ENCODE measurements at places on chromosomes 6 and 20. TPM values are rescaled to one million over a fixed set of nuclear protein-coding genes. Genes with fewer than 3 reads are reported as not detected.

DNA sequence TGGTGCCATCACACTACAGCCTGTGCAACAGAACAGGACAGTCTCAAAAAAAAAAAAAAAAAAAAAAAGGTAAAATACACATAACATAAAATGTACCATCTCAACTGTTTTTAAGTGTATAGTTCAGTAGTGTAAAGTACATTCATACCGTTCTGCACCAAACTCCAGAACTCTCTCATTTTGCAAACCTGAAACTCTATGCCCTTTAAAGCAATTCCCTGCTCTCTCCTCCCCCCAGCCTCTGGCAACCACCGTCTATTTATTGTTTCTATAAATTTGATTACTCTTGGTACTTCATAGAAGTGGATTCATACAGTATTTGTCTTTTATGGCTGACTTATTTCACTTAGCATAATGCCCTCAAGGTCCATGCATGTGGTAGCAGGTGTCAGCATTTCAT, 12.9 kb downstream of the RIPOR2 start:
- DNase-seq = no peak

DNA sequence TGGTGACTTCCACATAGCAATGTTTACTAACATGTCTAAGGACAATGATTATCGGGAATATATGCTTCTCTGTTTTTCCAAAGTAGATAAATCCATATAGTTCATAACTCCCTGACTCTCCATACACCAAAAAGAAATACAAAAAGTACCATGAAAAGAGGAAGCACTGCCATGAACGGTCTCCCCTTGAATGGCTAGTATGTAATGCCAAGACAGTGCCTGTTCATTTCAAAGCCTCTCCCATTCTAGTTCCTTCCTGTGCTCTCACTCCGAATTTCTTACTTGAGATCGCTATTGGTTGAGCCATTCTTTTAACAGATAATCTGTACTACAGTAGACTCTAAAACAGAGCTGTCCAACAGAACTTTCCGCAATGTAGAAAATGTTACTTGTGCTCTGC, 54.8 kb upstream of the EDN1 start:
- DNase-seq = no peak

GRCh38 chr6:125781314-125781868, 9.4 kb upstream of the NCOA7 start:
- no peak for DNase-seq

DNA sequence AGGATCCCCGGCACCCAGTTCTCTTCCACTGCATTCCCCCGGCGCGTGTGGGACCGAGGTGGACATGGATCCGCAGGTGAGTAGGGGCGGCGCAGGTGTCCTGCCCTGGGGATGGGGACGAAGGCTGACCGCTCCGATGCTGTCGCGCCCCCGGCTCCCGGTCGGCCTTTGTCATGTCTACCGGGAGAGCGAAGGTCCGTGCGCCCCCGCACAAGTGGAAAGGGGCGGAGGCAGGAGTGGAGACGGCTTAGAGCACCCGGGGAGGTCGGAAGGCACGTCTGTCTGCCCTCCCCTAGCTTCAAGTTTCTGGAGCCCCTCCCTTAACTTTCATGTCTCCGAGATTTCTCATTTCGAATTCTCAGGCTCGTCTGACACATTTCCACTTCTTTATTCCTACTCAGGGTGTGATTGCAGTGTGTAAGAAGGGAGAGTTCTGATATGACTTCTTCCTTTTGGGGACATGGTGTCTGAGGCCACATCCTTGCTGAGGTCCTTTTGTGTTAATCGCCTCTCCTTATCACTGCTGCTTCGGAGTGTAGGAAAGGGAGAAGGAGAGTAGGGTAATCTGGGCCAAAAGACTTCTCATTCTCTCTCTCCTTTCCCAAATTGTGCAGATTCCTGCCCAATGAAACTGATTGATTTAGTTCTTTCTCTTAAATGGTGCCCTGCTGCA, 435 bp downstream of the KIFC1 start:
- DNase-seq = no peak

GRCh38 chr6:16473908-16474771, 235.8 kb downstream of the GMPR start:
- no peak for DNase-seq

DNA sequence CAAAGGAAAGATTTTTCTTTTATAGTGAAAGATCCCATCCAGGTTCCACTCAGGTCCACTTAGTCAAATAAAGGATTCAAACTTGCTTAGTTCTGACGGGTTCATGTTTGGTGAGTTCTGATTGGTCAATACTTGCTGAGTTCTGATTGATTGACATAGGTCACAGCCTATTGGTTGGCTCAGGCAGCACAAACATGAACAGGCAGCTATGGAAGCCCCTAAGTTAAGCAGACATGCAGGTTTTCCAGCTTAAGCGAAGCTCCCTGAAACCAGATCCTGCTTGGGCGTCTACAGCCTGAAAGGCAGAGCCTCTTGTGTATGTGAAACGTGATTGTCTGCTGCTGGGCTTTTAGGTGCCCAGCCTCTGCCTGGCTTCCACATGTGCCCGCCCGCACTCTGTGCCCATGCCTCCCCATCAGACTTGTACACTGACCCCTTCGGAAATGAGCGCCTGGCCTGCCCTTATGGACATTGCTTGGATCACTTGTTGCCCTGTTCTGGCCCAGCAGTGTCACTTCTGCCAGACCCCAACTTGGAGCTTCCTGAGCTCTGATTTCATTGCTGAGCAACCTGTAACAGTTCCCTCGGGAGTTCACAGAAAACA, 45.4 kb upstream of the ECI2 start:
- DNase-seq = peak; percentile 56

DNA sequence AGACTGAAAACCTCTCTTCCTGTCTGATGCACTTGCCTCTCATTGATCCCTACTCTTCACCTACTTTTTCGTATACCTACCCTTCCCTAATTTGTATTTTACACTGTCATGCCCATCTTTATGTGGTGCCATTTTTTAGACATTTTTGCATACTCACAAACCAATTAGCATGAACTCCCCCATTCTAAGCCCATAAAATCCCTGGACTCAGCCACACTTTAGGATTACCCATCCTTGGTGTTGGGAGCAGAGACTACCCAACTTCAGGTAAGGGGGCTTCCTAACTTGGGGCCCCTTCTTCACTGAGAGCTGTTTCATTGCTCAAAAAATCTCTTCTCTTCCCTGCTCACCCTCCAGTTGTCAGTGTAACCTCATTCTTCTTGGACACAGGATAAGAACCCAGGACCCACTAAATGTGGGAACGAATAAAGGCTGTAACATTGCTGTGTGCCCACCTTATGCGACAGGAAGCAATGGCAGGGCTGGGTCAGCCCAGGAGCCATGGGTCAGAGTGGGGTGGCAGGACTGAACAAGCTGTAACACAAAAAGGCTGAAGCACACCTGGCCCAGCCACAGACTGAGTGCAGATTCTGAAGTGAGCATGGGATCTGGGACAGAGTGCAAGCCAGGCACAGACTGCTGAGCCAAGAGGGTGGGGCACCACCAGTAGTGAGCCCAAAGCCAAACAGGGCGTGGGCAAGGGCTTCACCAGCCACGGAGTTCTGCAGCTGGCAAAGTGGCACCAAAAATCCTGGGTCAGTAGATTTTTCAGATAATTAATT, 789.1 kb upstream of the HS3ST5 start:
- no peak for DNase-seq

DNA sequence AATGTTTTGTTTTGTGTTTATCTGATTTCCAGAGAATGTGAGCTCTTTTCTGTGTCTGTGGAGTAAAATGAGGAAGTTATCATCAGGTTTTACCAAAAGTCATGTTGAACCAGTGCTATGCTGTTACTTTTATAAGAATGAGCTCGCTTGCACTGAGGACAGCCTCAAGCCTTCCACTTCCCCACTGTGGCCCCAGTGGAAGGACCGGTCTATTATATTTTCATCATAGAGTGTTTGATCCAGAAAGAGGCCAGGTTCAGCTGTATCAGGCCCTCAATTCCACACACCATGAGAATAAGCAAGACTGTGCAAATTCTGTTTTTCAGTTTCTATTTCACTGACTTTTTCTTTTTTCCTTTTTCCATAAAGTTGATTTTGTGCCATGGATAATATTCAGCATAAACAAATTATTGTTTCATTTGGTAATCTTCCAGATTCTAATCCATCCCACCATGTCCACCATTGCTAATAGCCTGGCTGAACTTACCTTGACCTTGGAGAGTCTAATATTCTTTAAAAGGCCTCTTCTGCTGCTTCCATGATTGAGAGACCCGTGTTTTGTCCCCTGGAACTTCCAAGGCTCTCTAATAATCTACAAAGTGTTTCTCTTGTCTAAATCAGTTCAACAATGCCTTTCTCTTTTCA, 286.2 kb downstream of the THBS2 start:
- DNase-seq = no peak

DNA sequence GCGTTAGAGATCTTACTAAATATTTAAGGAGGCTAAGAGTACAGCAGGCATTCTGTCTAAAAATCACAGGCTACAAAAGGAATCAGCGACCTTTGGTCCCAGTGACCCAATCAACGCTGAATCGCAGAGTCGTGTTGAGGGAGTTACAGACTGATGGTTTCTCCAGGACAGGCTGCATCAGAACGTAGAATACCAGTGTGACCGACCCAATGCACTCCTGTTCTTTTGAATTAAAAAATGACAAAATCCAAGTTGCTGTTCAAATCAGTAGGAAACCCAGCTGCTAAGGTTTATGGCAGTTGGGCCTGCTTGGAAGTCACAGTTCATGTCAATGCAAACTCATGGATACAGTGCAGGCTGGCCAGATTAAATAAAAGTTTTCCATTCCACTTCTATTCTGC, 155.8 kb upstream of the AFDN start:
- DNase-seq = no peak

DNA sequence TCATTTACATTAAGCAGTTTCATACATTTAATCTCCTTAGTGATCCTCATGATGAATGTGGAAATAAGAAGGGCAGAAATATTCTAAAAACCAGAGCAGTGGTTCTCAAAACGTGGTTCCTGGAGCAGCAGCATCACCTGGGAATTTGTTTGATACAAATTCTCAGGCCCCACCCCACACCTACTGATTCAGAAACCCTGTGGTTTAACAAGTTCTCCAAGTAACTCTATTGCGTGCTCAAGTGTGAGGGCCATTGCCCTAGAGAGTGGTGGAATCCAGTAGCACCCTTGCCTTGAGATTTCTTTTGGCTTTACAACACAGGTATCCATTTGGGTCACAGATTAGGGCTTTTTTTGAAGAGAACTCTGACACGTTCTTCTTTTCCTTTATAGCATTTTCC, 354.6 kb upstream of the FLRT3 start:
- DNase-seq = no peak

GRCh38 chr6:29990931-29991330, 48.6 kb downstream of the HLA-A start:
- no peak for DNase-seq

- DNase-seq = no peak
Measured at GRCh38 chr20:19916531-19917485, 100.4 kb upstream of the NAA20 start.

DNA sequence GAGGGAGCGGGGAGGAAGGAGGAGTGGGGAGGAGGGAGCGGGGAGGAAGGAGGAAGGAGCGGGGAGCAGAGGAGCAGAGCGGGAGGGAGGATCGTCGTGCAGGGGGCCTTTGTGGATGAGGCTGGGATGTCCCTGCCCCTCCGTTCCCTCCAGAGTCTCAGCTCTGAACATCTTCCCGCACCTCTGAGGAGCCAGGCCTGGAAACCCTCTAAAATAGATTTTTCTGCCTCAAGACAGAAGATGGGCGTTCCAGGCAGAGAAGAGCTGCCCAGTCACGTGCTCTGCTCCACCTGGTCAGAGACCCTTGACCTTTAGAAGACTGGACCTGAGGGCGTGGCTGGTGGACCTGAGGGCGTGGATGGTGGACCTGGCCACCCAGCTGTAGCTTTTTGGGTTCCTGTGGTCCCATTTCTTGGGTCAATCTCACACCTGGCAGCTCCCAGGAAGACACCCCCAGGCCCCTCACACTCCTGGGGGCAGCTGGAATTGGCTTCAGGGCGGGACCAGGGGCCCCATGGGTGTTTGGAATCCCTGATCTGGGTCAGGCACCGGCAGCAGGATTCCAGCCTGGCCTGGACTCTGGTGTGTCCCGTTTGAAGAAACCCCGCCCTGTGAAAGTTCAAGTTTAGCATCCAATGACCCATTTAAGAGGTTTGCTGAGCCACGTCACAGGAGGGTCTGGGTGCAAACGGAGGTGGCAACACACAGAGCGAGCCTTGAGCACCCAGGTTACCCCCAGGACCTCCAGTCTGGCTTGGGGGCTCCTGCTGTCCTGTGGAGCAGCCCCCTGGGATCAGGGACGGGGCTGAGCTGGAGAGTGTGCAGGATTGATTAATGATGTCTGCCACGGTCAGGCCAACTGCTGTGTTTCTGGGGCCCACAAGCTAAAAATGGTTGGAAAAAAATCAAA, 96.9 kb upstream of the BHLHE23 start:
- no peak for DNase-seq

DNA sequence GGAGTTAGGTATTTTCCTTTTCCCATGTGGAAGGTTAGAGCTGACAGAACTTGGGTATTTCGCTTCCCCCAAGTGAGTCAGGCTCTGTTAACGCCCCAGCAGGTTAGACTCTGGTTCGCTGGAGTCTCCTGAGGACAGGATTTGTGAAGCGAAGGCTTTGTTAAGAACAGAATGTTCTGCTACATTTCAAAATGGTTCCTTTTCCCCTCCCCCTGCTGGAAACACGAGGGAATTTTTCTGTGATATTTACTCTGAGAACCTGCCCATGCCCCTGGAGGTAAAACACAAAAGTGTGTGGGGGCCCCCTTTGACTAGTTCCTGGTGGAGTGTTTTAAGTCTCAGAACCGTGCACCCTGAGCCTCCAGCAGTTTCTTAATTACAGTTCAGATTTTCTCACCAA, 731.4 kb upstream of the CITED2 start:
- peak; percentile 7 for DNase-seq

Gene CCDC170
- 0.11 TPM for total RNA-seq

Gene MUC22
- total RNA-seq = not detected

Gene CTAGE9
- total RNA-seq = not detected

Gene ADGRF5
- 1.0 TPM for total RNA-seq

Gene RPL7L1
- total RNA-seq = 125 TPM

Gene SOBP
- total RNA-seq = 1.3 TPM

Measured in H7 (cell line).